ENCODE measurements at places on chromosomes 2 and 18. TPM values are rescaled to one million over a fixed set of nuclear protein-coding genes. Genes with fewer than 3 reads are reported as not detected.

DNA sequence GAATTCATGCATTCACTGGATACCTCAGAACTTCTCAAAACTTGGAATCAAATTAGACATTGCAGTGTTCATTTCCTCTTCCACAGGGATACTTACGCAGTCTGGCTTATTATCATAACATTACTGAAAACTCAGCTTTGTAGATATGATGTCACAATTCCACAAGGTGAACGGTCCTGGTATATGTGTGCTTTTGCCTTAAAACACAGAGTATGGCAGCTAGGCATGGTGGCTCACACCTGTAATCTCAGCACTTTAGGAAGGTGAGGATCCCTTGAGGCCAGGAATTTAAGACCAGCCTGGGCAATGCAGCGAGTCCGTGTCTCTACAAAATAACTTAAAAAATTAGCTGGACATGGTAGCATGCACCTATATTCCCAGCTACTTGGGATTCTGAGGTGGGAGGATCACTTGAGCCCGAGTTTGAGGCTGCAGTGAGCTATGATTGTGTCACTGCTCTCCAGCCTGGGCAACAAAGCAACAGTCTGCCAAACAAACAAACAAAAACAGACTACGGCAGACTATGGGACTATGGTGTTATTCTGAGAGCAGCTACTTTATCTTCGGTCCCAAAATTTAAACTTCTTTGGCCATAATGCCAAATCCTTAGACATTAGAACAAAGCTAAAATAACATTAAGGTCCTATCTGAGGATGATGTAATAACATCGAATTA, 1191.9 kb upstream of the SLC39A10 start:
- H3K36me3 ChIP-seq = no peaks in the 10 kb centered on the region
- H3K4me1 ChIP-seq = no peaks in the 10 kb centered on the region
- peak; percentile 21 for DNase-seq

DNA sequence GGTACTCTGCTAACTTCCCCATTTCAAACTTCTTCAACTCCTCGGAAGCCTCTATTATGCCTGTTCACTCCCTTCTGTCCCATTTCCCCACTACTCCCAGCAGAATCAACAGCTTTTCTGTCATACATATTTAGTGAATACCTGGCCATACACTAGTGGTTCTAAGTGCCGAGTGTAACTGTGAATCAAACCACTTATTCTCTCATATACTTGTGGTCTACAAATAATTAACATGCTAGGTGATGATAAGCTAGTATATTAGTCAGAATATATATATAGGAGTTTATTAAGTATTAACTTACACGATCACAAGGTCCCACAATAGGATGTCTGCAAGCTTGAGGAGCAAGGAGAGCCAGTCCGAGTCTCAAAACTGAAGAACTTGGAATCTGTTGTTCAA, 150.7 kb downstream of the CCDC102B start:
- H3K4me3 ChIP-seq = no peak overlapping the region
- DNase-seq = no peak
- no peaks in the 10 kb centered on the region for H3K27me3 ChIP-seq
- no peaks in the 10 kb centered on the region for H3K4me1 ChIP-seq

Gene RND3
- polyA plus RNA-seq = not detected

Gene ATP6V1C2
- 0.09 TPM for polyA plus RNA-seq

Gene SKA1
- 0.23 TPM for polyA plus RNA-seq

DNA sequence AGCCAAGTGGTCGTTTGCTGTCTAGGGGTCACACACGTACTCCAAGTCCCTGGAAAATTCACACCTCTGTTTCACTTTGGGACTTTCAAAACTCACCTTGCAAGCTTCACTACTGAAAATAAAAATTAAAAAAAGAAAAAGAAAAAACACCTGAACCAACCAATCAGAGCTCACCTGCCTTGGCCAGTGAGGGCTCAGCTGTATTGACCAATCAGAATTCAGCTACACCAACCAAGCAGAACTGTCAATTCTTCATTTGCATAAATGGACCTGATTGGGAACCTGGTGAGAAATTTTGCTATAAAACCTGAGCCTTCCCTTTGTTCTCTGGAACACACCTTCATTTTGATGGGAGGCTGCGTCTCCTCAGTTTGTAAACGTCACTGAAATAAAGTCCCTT, 176.4 kb downstream of the TTC32 start:
- no peaks in the 10 kb centered on the region for H3K4me1 ChIP-seq
- H3K4me3 ChIP-seq = no peak overlapping the region
- no peaks in the 10 kb centered on the region for H3K36me3 ChIP-seq
- H3K27ac ChIP-seq = no peak overlapping the region
- H3K27me3 ChIP-seq = no peaks in the 10 kb centered on the region

- DNase-seq = no peak
- H3K27me3 ChIP-seq = peaks cover 8% of the 10 kb centered on the region
- no peaks in the 10 kb centered on the region for H3K36me3 ChIP-seq
- H3K27ac ChIP-seq = no peak overlapping the region
These were observed 52.1 kb upstream of the ITGA6 start for GRCh38 chr2:172375251-172375650.

GRCh38 chr18:79208906-79209305, 139.7 kb downstream of the ATP9B start:
- H3K27me3 ChIP-seq = no peaks in the 10 kb centered on the region
- no peak overlapping the region for H3K4me3 ChIP-seq
- H3K36me3 ChIP-seq = peaks cover 25% of the 10 kb centered on the region
- no peak overlapping the region for H3K27ac ChIP-seq

Gene RBKS
- polyA plus RNA-seq = 3.8 TPM

DNA sequence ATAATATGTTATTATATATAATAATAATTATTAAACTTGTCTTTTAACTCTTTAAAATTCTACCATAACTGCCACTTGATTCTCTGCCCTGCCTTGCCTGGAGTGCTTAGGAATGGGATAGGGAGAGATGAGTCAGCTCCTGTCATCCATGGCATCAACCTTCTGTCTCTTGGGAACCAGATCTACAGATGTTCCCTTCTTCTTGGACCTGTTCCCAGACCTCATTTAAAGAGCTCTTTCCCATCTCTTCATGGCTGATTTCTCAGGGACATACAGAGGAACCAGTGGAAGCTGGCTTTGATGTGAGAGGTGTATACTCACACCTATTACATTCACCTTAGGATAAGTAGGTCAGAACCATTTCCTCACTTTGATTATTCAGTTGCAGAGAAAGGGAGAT, 155.3 kb upstream of the MYO3B start:
- no peak overlapping the region for H3K27ac ChIP-seq
- H3K4me3 ChIP-seq = no peak overlapping the region
- H3K36me3 ChIP-seq = peaks cover 8% of the 10 kb centered on the region
- no peaks in the 10 kb centered on the region for H3K27me3 ChIP-seq
- no peaks in the 10 kb centered on the region for H3K4me1 ChIP-seq
- no peak for DNase-seq

- peaks cover 30% of the 10 kb centered on the region for H3K27me3 ChIP-seq
- no peak for DNase-seq
- no peak overlapping the region for H3K27ac ChIP-seq
- no peak overlapping the region for H3K4me3 ChIP-seq
These were observed 239.1 kb downstream of the ICOS start for GRCh38 chr2:204175552-204176271.

Gene CLIP4
- polyA plus RNA-seq = 22.5 TPM

DNA sequence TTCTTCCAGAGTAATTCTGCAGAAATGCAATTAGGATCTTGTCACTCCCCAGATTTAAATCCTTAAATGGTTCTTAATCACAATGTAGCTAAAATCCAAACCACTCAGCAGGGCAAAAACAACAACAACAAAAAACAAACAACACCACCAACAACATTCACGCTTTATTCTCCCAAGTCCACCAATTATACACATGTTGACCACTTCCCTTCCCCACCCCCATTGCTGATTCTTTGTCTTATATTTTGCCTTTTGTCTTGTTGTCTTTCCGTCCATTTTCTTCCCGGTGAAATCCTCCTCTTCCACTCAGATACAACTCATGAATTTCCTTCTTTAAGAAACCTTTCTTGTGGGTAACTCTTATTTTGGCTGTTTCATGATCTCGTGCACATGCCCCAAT, 902.8 kb downstream of the EPHA4 start:
- H3K4me1 ChIP-seq = no peaks in the 10 kb centered on the region
- no peaks in the 10 kb centered on the region for H3K36me3 ChIP-seq
- no peak overlapping the region for H3K4me3 ChIP-seq
- H3K27me3 ChIP-seq = no peaks in the 10 kb centered on the region
- DNase-seq = no peak

DNA sequence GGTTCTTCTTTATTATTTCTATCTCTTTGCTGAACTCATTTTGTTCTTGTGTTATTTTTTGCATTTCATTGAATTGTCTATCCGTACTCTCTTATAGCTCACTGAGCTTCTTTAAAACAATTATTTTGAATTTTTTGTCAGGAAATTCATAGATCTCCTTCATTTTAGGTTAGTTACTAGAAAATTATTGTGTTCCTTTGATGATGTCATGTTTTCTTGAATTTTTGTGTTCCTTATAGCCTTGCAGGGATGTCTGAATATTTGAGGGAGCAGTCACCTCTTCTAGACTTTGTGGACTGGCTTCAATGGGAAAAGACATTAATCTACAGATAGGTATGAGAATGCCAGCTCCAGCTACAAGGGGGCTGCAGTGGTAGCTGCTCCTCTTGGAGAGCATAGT, 20.7 kb upstream of the OSBPL6 start:
- no peaks in the 10 kb centered on the region for H3K36me3 ChIP-seq
- H3K27ac ChIP-seq = no peak overlapping the region
- no peak overlapping the region for H3K4me3 ChIP-seq
- peaks cover 2% of the 10 kb centered on the region for H3K27me3 ChIP-seq
- H3K4me1 ChIP-seq = no peaks in the 10 kb centered on the region

GRCh38 chr18:28284132-28284531, 107.2 kb upstream of the CDH2 start:
- no peak overlapping the region for H3K4me3 ChIP-seq
- H3K36me3 ChIP-seq = no peaks in the 10 kb centered on the region
- H3K27me3 ChIP-seq = no peaks in the 10 kb centered on the region
- H3K27ac ChIP-seq = no peak overlapping the region

DNA sequence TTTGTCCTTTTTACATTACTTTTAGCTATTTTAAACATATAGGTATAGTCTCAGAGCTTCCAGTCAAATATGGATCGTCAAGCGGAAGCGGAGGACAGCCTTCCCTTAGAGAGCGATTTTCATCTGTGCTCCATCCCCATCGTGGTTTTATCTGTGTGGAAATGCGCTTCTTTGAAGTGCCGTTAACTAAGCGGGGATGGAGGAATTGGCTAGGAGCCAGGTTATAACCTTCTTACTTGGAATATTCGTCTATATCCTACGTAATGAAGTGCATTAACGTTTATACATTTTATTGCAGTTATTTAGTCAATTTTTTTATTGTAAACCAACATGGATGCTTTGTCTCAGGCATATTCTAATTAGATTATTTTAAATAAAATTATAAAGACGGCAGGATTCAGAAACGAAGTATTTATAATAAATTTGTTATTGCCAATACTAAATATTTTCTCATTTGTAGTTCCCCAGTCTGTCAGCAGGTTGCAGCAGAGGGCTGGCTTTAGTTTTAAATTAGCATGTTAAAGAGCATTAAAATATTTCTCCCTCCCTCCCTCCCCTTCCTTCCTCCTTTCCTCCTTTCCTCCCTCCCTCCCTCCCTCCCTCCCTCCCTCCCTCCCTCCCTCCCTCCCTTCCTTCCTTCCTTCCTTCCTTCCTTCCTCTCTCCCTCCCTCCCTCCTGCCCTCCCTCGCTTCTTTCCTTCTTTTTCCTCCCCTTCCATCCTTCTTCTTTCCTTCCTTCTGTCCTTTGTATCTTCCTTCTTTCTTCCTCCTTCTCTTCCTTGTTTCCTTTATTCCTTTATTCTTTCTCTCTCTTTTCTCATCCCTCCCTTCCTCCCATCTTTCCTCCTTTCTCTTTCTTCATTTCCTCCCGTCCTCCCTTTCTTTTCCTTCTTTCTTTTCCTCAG, 80.6 kb upstream of the DOCK10 start:
- no peak overlapping the region for H3K27ac ChIP-seq
- H3K4me1 ChIP-seq = no peaks in the 10 kb centered on the region
- no peak for DNase-seq
- no peaks in the 10 kb centered on the region for H3K36me3 ChIP-seq
- no peak overlapping the region for H3K4me3 ChIP-seq
- H3K27me3 ChIP-seq = peaks cover 7% of the 10 kb centered on the region

- H3K4me3 ChIP-seq = no peak overlapping the region
- no peaks in the 10 kb centered on the region for H3K27me3 ChIP-seq
- H3K27ac ChIP-seq = no peak overlapping the region
- H3K4me1 ChIP-seq = no peaks in the 10 kb centered on the region
- no peaks in the 10 kb centered on the region for H3K36me3 ChIP-seq
These were observed 139.2 kb downstream of the INHBB start for GRCh38 chr2:120485096-120485495.

DNA sequence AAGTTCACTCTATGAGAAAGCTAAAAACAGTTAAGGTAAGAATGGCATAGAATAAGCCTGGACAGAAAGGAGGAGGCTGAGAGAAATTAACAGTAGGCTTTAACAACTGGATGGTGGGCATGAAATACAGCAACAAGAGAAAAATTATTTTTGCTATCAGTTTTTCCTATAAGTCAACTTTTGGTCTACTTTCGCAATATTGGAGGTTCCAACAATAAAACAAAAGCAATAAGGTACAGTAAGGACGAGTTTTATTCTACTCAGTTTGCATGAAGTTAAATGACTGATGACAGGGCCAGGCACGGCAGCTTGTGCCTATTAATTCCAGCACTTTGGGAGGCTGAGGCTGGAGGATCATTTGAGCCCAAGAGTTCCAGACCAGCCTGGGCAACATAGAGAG, 17.3 kb downstream of the RAB1A start:
- no peak overlapping the region for H3K27ac ChIP-seq
- H3K27me3 ChIP-seq = no peaks in the 10 kb centered on the region
- peaks cover 2% of the 10 kb centered on the region for H3K36me3 ChIP-seq

DNA sequence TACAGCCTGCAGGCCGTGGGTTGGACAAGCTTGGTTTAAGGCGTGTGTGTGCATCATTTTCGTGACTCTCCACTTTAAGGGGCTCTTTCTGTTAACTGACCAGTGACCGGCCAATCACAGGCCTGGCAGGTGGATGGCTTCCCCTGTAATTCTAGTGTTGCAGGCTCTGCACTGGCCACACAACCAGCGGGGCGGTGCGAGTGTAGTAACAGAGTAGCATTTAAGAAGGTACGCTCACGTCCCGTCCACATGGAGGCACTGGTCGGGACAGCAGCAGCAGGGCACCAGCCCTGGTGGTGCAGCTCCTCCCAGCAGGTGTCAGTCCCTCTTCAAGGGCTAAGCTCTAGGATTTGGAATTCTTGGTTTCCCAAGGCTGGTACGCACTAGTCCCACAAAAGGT, 8.0 kb upstream of the ANO7 start:
- H3K27me3 ChIP-seq = no peaks in the 10 kb centered on the region
- no peak overlapping the region for H3K4me3 ChIP-seq
- no peaks in the 10 kb centered on the region for H3K4me1 ChIP-seq
- DNase-seq = no peak
